ENCODE measurements at places on chromosomes 5 and 9. TPM values are rescaled to one million over a fixed set of nuclear protein-coding genes. Genes with fewer than 3 reads are reported as not detected.

Gene UGCG
- 19.0 TPM for total RNA-seq

Gene RASGEF1C
- total RNA-seq = 0.15 TPM

Gene PIP5KL1
- 2.1 TPM for total RNA-seq

Gene GABRA6
- not detected for total RNA-seq

Gene AHRR
- total RNA-seq = 3.5 TPM

Gene SLCO4C1
- total RNA-seq = not detected

Gene CAVIN4
- total RNA-seq = 0.53 TPM

Gene CBY3
- total RNA-seq = not detected

Gene IL33
- 0.49 TPM for total RNA-seq

All from A549 treated with DMSO at 1 μM for 4 hours (cell line).